KG1 (cell line): ENCODE measurements at places on chromosomes 7 and 10.

DNA sequence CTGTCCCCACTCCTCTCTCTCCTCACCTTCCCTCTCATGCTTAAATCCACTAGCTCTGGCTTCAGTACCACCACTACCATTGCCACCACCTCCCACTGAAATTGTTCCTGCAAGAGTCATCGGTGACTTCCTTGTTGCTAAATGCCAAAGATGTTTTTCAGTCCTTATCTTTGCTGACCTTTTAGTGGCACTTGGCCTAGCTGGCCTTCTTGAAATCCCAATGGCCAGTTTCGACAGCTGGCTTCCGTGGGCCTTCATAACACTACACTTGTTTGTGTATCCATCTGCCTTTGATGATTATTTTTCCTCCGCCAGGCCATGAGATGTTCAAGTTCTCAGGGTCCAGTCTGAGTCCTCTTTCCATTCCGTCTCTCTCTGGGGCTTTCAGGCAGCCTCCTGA lies 118.2 kb upstream of the NANOS1 start:
- DNase-seq, result no peak

- no peak for DNase-seq
These were observed 98.5 kb downstream of the GRB10 start for GRCh38 chr7:50684011-50684712.

DNA sequence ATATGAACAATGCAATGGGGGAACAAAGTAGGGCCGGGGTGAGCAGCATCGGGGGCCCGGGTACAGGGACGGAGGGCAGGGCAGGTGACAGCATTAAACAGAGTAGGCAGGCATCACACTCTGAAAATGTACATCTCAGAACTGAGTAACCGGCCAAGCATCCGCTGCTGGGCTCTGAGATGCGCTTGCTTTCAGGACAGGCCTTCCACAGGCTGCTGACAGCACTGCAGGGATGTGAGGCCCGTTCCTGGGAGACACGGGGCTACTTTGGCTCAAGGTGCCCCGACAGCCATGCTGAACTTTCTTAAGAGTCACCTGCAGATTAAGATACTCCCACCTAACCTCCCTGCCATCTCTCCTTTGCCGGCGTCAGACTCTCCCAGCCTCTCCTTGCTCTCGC lies 64.3 kb upstream of the FGFR2 start:
- DNase-seq, result no peak

DNA sequence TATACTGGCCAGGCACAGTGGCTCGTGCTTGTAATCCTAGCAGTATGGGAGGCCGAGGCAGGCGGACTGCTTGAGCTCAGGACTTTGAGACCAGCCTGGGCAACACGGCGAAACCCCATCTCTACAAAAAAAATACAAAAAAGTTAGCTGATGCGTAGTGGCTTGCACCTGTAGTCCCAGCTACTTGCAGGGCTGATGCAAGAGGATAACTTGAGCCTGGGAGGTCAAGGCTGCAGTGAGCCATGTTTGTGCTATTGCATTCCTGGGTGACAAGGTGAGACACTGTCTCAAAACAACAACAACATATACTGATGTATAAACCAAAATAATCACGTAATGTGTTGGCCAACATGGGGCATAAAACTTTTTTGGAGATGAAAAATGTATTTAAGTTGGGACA lies 6.4 kb upstream of the NPM3 start:
- no peak for DNase-seq

DNA sequence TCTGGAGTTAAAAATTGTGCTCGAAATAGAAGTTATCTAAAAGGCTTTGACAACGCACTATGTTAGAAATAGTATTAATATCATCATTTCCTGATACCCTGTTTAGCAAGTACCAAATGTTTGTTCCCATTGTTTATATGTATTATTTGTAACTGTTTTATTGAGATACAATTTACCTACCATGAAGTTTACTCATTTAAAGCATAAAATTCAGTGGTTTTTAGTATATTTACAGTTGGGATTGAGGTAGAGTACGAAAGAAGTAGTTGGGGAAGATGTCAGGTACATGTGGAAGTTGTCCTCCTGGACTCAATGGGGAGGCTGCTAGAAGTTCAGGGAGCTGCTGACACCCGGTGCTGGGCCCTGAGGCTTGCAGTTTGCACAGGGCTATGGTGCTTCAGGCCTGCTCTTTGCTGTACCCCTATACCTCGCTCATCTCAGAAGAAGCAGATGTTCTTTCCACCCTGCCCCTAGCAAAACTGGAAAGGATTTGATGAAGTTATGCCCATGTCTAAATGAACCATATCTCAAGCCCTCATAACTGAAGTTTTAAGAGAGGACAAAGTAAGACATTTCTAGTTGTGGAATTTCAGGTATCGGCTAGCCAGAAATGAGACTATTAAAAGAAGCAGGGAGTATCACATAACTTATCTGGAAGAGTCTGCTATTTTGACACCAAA lies 25.2 kb upstream of the WNT16 start:
- no peak for DNase-seq

GRCh38 chr10:129277084-129277483 lies 190.0 kb upstream of the MGMT start:
- DNase-seq, result no peak

- no peak for DNase-seq
These were observed 491.1 kb upstream of the KLF6 start for GRCh38 chr10:4276151-4276550.

DNA sequence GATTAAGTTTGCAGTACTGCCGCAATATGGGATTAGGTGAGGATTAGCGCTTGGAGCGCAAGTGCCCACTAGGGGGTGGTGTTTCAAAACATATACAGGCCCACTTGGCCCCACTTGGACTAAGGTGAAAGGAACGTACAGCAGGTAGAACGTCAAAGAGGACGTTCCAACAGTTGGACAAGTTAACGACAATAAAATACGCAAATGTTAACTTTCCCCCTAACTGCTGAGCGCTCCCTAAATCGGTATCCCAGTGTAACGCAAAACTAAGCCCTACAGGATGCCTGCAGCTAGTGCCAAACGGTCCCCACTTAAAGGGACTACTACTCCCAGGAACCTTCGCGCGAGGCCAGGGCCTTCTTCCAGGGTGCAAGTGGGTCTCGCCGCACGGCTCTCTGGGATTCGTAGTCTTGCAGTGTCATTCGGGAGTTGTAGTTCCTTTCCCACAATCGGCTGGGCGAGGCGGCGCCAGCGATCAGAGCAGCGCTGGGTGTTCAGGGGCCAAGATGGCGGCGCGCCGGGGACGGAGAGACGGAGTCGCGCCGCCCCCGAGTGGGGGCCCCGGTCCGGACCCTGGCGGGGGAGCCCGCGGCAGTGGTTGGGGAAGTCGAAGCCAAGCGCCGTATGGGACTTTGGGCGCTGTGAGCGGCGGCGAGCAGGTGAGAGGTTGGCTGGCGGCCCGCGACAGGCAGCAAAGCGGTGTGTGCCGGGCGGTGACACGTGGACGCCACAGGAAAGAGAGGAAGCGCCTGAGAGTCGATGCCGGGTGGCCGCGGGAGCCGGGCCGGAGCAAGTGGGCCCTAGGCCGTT lies at the start of gene PPRC1:
PPRC1 (plus strand) TSS at position 478 of the 810 bp plus-strand sequence; CDS start at position 507, 29 bp downstream.
- peak; percentile 99 for DNase-seq

DNA sequence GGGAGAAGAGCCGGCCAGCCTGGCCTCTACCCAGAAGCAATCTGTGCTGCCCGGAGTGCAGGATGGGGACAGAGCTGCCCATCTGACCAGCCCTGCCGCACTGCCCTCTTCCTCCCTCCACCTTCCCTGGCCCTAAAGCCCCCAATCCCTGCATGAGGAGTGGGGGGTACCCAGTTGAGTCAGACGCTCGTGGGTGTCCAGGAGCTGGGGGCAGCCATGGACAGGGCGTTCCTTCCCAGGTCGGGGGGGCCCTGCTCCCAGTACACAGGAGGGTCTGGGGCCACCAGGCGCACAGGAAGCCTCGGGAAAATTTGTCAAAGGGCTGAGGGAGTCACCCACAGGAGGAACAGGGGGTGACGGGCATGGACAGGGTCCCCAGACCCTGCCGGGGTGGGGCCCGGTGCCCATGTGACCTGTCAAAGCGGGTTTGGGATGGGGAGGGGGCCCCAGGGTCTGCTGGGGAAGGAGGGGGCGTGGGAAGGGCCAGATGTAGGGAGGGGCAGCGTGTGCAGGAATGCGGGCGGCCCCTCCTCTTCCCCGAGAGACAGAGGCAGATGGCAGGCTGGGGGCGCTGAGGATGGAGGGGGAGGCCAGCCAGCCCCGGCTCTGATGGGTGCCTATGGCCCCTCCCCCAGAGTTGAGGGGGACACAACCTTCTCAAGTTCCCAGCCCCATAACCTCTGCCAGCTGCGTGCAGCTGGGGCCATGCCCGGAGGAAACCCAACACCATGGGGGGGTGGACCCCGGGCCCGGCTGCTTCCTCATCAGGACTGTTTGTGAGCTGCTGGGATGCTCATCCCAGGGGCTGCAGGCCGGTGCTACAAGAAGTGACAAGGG lies 21.5 kb upstream of the GRIFIN start:
- no peak for DNase-seq

GRCh38 chr10:17257466-17258321 lies 29.7 kb downstream of the VIM start:
- peak; percentile 26 for DNase-seq

GRCh38 chr10:71945819-71946474 lies 18.2 kb upstream of the CHST3 start:
- DNase-seq, result no peak

DNA sequence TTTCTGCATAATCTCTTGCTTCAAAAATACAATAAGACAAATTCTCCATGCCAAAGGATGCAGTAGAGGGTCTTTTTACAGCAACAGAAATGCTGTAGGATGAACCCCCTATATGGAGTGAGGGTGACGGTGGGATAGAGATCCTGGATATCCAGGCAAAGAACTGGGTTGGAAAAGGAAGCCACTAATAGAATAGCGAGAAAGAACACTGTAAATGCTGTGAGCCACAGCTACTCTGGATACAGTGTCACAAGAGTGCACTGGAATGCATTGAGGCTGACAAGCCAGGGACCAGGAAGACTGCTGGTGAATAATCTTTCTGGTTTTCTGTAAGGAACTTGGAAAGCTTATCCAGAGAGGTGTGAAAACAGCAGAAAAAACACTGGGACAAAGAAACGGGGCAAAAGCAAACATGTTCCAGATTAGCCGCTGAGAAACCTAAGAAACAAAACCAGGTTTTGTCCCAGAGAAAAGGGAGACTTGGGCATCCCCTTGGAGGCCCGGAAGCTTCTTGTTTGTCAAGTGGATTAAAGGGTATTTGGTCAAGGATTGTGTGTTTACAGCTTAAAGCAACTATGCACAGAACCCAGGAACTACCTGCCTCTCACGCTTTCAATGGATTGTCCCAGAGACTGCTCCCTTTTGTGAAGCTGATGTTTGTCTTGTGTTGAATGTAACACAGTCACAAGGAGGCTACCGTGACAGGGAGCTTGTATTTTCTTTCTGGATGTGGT lies 6.2 kb upstream of the MSMB start:
- DNase-seq, result no peak

- DNase-seq, result no peak
These were observed 27.1 kb downstream of the PCGF5 start for GRCh38 chr10:91247360-91248111.

- no peak for DNase-seq
These were observed 44.6 kb downstream of the NUP205 start for GRCh38 chr7:135602304-135602703.

GRCh38 chr10:33217854-33218253 lies 116.6 kb downstream of the NRP1 start:
- no peak for DNase-seq

- no peak for DNase-seq
These were observed 102.4 kb upstream of the IKZF1 start for GRCh38 chr7:50202052-50202555.

DNA sequence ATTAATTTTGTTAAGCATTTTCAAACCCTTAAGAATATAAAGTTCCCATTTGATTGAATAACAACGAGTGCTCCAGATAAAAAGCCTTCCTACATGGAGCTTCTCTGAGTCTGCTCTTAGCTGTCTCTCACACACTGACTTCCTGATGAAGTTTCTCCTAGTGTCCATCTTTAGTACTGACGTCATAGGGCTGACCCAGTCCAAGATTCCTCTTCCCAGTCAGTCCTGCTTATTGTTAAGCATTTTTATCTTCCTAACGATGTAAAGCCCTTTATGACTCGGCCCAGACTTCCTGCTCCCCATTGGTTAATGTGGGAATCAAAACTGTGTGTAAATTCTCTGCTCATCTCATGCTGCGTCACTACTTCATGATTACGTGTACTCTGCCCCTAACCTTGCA lies 398.8 kb downstream of the TFEC start:
- no peak for DNase-seq

DNA sequence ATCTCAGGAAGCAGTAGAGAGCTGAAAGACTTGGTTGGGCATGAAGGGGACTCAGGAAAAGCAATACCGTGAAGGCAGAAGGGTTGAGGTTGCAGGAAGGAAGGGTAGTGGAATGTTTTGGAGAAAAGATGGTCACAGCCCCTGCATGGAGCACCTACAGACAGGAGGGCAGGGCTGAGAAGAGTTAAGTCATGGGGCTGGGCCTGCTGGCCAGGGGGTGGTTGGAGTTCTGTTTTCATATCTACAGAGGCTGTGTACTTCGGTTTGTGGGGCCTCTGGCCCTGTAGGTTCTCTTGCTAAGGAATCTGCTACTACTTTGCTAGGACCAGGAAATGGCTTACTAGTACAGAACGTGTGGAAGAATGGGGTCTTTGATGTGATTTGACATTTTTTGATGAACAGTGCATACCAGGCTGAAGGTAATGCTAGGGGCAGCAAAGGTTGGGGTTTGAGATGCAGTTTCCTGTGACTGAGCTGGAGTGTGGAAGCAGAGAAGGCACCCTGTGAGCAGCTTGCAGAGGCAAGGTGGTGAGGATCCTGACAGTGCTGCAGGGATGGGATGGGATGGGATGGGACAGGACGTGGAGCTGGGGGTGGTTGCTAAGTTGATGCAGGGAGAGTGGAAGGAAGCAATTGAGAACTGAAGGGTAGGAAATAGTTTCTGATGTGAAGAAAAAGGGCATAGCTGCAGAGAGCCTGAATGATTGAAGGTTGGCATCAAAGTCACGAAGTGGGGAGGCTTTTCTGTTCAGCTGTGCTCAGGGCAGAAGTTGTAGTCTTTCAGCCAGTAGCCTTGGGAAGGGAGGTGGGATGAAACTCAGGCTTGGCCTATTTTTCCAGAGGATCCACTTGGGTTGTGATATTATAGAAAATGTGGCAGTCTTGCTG lies 7.8 kb downstream of the RPS24 start:
- DNase-seq, result no peak

GRCh38 chr10:87652261-87652660 lies 7.4 kb upstream of the PAPSS2 start:
- no peak for DNase-seq
